ENCODE measurements at places on chromosomes 3 and 15.

DNA sequence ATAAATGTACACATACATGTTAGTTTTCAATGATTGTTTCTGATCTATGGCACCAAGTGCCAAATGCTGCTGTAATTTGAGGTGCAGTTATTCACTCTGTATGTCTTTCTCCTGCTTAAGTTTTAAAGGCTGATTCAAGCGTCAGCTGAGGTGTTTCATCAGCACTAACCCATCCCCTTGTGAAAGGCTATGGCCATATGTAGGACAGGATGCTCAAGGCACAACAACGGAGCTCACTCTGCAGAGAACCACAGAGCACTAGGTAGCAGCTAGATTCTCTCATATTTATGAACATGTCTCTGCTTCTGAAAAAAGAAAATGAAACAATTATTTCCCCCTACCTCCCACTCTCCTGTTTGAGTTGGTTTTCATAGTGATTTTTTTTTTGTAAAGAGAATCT, 340.0 kb upstream of the TMCO5A start:
- no peak for DNase-seq

DNA sequence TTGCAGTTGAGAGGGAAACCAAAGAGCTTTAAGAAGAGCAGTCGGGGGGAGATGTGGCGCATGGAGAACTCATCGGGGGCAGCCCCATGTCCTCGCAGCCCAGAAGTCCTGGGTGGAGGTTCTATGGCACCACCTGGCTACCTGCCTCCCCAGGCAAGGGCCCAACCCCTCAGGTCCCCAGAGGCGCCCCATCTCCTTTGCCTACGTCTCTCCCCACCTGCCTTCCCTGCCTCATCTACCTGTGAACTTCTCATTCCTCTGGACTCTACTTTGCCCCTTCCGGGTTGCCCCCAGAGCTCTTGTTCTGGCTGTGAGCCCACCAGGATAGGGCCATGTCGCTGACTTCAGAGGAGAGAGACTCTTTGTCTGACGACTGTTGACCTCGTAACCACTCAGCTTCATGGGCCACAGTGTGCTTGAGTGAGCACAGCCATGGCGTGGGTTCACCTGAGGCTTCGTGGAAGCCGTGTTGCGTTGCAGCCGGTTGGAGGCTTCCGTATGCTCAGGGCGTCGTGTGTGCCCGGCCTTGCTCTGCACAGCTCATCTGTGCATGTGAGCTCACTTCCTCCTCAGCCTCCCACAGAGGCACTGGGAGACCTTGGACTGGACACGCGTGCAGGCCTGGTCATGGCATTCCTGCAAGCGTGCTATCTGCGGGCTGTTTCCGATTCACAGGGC, 13.4 kb downstream of the APBA2 start:
- peak; percentile 36 for DNase-seq

GRCh38 chr3:181839039-181839915, 127.6 kb downstream of the SOX2 start:
- no peak for DNase-seq

- no peak for DNase-seq
Observed at GRCh38 chr15:61380270-61380669, 151.2 kb upstream of the RORA start.

- DNase-seq = no peak
Observed at GRCh38 chr3:196662711-196663571, 23.4 kb downstream of the NRROS start.
